ENCODE measurements at places on chromosomes 2 and 18. TPM values are rescaled to one million over a fixed set of nuclear protein-coding genes. Genes with fewer than 3 reads are reported as not detected.

The TMEM247 gene
- total RNA-seq: not detected

GRCh38 chr2:165627470-165627869, 158.0 kb downstream of the CSRNP3 start:
- no peak for DNase-seq

DNA sequence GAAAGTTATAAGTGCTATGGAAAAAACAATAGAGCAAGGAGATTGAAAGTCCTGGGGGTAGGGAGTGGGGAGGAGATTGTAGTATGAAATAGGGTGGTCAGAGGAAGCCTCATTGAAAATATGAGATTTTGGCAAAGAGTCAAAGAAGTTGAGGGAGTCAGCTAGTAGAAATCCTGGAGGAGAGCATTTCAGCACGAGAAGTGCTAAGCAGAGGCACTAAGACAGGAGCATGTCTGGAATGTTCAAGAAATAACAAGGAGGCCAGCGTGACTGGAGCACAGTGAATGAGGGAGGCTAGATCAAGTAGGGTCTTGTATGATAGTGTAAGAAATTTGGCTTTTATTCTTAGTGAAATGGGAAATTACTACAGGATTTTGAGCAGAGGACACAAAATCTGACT, 2.1 kb upstream of the TSPYL6 start:
- no peak for DNase-seq

DNA sequence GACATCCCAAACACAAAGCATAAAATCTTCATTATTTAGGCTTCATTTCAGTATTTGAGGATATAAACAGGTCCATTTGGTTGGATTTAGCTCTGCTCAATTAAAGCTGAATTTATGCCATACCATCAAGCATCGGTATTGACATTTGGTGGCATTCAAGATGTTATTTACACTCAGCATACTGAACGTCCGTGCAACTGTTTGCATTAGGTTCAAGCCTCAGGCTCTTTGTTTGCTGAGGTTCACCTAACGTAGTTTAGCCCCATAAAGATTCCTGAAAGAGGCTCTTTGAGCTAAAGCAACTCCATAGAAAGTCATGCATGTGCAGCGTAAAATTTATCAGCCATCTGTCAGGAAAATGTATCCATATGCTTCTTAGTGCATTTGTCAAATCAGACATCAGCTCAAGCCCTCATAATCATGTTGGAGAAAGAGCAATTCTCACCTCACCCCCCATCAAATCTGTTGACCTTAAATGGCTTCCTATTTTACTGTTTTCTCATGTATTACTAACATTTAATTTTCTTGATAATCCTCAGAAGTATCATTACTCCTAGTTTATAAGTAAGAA, 366.9 kb downstream of the EPHA4 start:
- no peak for DNase-seq

- no peak for DNase-seq
These were observed 929.2 kb downstream of the SLC4A3 start for GRCh38 chr2:220556658-220557057.

GRCh38 chr2:135257383-135258090, 205.4 kb downstream of the RAB3GAP1 start:
- DNase-seq: no peak

DNA sequence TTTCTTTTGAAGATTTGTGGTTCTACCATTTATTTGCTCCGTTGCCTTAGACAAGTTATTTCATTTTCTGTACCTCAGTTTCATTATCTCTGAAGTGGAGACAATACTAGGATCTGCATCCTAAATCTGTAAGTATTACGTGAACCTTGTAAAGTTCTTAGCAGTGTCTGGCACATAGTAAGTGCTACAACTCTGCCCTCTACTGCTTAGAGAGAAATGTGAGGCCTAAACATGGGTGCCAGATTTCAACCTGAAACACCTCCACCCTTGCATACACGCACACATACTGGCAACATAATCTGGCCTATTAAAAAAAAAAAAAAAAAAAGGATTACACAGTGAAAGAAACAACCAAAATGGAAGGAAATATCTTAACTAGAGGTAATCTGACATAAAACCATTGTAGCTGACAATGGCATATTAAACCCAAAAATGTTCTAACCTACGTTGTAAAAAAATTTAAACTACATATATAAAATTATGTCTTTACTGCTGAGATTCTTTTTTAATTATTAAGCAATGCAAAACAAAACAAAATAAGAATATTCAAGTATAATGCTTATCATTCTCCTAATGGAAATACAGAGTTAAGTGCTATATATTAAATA, 132.6 kb downstream of the MAP2 start:
- peak; percentile 50 for DNase-seq

- no peak for DNase-seq
These were observed 250.3 kb downstream of the ANAPC1 start for GRCh38 chr2:111633643-111634042.

DNA sequence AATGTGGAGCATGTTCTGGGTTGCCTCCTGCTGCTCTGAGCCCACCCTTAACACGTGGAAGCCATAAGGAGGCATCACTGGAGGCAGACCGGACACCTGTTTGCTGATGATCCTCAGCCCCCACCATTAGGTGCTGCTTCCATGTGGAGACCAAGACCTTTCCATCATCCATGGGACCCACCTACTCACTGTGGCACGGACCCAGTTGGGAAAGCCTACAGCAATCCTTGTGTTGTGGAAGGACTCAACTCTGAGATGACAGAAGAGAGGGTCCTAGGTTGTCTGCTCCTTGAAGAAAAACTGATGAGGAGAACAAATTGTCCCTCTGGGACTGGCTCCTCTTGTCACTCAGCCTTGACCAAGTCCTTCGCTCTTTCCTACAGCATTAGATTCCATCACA, 86.5 kb upstream of the RAB12 start:
- DNase-seq: no peak

DNA sequence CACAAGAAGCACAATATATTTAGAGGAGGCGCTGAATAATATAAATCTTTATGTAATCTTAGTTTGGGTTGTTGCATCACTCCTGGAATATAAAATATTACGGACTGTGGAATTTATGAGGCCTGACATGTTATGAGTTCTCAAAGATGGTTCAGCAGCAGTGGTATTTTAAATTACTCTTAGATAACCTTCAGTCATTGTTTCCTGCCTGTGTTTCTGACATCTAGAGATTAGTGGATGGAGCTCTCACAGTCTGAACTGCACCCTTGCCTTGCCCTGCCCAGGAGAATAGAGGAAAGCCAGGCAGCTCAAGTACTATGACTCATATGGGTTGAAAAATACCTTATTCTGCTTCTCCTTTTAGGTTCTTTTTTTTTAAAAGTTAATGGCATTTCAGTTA, 70.0 kb downstream of the ACSL3 start:
- DNase-seq: no peak

GRCh38 chr2:239890206-239890746, 134.9 kb downstream of the NDUFA10 start:
- no peak for DNase-seq

Data from tongue (tissue), 3 donors.